ENCODE measurements at places on chromosomes 5 and 9. TPM values are rescaled to one million over a fixed set of nuclear protein-coding genes. Genes with fewer than 3 reads are reported as not detected.

Gene CENPK
- total RNA-seq: 22.3 TPM

Gene PCDHA13
- not detected for total RNA-seq

Gene ARHGEF37
- total RNA-seq: 10.2 TPM

Gene DNAI1
- total RNA-seq: not detected

Gene ROR2
- 3.8 TPM for total RNA-seq

Gene GPSM1
- 3.7 TPM for total RNA-seq

Gene SLC36A2
- total RNA-seq: not detected

Gene CCL19
- not detected for total RNA-seq

Gene MEIKIN
- not detected for total RNA-seq

Gene ADAMTS6
- total RNA-seq: 0.80 TPM

Gene ZNF79
- total RNA-seq: 15.1 TPM

Gene THBS4
- total RNA-seq: 2.1 TPM

Gene LCN10
- total RNA-seq: 6.4 TPM

Gene OR1J2
- total RNA-seq: not detected

Gene FAM78A
- 3.2 TPM for total RNA-seq

Gene GPR150
- 0.95 TPM for total RNA-seq
